ENCODE measurements at places on chromosomes 4 and X.

- no peak for DNase-seq
Measured at GRCh38 chr4:141099326-141099725, 33.9 kb downstream of the RNF150 start.

DNA sequence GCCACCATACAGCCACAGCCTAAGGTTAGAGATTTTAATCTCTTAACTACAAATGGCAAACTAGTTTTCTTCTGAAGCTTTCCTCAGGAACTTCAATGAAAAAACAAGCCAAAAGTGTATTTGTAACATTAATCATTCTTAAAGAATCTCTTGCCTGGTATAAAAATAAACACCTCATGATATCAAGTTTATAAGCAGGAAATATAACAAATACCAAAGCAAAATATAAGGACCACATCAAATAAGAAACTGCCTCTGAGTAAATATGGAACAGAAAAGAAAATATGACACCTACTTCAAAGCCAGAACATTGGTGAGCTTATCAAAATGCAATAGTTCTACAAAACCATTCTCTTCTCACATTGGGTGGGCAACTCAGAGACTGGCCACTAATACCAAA lies 89.9 kb downstream of the GPC4 start:
- no peak for DNase-seq

GRCh38 chr4:7811536-7812191 lies 128.0 kb downstream of the AFAP1 start:
- no peak for DNase-seq

- DNase-seq = no peak
Measured at GRCh38 chr4:169234137-169234855, 36.5 kb downstream of the SH3RF1 start.

GRCh38 chrX:133229361-133229760 lies 11.2 kb upstream of the TFDP3 start:
- DNase-seq = no peak

GRCh38 chrX:69094977-69095669 lies 70.1 kb downstream of the PJA1 start:
- no peak for DNase-seq

GRCh38 chrX:65480960-65481359 lies 53.6 kb downstream of the LAS1L start:
- no peak for DNase-seq

- no peak for DNase-seq
Measured at GRCh38 chr4:90078440-90078839, 48.8 kb upstream of the CCSER1 start.

DNA sequence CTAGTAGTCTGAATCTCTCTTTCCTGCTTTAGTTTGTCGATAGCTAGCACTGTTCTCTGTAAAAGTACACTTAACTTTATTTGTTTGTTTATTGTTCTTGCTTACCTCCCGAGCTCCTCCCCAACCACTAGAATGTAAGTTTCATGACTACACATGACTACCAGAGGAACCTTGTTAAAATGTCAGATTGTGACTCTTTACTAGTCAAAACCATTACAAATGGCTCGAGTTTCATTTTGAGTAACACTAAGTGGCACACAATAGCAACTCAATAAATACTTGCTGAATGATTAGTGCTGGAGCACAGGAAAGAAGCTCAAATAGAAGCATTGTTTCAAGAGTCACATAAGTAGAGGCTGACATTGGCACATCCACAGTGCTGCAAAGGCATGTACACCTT lies 116.1 kb downstream of the MAPK10 start:
- no peak for DNase-seq

- peak; percentile 51 for DNase-seq
Measured at GRCh38 chr4:122012735-122013134, 60.9 kb upstream of the TRPC3 start.

- no peak for DNase-seq
Measured at GRCh38 chr4:115219862-115220261, 106.4 kb upstream of the NDST4 start.

DNA sequence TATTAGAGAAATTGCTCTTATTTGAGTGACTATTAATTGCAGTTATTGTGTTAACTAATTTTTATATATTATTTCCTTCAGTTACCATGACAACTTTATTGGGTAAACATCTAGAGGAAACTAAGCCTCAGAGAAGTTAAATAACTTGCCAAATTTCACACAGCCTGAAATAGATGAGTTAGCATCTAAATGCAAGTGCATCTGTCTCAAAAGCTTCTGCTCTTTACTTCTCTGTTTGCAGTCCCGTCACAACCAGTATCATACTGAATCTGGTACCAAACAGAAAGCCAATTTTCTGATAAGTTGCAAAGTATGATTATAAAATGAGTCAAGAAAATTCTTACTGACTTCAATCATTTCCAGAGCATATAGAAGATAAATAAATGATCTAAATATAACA lies 1544.9 kb upstream of the PCDH7 start:
- DNase-seq = no peak

DNA sequence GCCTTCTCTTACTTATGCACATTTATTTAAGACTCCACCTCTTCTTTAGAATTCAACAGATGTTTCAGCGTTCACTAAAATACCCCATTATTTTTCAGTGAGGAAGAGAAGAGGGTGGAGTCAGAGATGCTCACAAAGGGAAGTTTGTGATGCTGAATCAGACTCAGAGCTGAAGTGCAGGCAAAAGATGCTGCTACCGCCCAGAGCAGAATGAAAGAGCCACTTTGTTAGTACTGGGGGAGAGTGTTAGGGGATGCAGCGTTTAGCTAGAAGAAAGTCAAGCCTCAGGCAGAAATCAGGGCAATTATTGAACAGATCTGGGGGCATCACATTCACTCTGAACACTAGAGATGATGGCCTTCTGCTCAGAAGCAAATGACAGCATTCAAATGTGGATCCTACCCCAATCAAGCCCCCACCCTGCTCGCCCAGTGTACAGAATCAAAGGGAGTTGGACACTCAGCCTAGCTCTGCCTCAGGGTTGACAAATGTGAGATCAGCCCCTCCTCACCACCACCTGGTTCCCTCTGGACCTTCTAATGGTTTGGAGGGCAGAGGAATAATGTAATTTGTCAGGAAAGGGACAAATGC lies 138.3 kb downstream of the UNC5C start:
- DNase-seq = no peak

GRCh38 chr4:169765835-169766234 lies 8.1 kb upstream of the HPF1 start:
- DNase-seq = no peak

GRCh38 chr4:185254434-185254833 lies 45.0 kb downstream of the SNX25 start:
- no peak for DNase-seq

GRCh38 chr4:122453384-122453995 lies 3.0 kb downstream of the IL2 start:
- DNase-seq = no peak

GRCh38 chr4:136634121-136634520 lies 898.2 kb downstream of the PCDH18 start:
- no peak for DNase-seq

DNA sequence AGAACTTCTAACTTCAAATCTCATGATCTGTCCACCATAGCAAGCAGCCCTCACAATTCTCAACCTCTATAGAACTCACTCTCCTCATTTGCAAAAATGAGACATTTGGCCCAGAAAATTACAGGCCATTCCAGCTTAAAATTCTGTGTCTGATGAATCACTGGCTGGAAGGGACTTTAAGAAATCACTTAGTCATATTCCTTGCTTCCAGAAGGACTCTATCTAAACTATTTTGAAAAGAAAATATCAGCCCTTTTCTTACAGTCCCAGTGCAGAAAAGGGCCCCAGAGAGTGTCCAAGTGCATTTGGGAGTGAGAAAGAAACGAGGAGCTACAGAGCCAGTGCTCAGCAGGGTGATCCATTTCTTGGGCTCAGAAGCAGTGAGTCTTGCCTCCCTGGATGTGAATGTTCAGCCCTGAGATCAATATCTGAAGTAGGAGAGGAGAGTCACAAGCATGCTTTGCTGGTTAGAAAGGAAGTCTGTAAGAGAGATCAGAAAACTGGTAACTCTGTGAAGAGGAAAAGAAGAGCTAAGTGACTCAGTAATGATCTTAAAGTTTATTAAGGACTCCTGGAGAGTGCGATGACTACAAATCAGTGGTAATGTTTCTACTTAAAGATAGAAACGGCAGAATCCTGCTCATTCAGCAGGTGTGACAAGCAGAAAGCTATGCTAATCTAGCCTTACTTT lies 139.8 kb downstream of the PALLD start:
- DNase-seq = no peak

GRCh38 chr4:16684097-16684496 lies 214.3 kb downstream of the LDB2 start:
- no peak for DNase-seq

DNA sequence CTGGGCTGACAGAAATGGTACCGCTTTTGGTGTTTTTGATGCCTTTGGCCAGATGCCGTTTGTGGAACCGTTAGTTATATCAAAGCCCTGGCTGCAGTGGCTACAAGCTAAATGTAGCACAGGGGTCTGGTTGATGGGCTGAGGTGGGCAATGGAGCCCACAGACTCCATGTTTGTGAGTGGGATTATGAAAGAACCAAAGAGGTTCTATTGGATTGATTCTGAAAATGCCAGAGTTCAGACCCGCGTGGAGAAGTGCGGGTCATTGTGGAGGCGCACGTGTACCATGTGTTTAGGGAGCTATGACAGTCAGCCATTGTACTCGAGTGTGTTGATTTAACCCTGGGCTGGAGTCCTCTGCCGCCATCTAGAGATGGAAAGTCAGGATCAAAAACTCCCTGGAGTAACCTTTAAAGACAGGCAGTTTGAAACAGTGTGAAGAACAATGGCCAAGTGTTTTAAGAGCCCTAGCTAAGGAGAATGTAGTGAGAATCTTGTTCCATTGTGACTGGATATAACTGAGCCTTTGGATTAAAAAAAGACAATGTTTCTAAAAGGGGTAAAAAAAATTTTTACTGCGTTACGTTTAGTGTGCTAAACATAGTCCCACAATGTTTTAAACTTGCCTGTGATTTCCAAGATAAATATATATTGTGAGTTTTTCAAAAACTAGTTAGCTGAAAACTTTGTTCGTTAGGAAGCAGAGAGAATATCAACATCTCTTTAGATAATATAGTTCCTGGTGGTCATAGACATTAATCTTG lies 12.7 kb downstream of the ART3 start:
- peak; percentile 75 for DNase-seq

DNA sequence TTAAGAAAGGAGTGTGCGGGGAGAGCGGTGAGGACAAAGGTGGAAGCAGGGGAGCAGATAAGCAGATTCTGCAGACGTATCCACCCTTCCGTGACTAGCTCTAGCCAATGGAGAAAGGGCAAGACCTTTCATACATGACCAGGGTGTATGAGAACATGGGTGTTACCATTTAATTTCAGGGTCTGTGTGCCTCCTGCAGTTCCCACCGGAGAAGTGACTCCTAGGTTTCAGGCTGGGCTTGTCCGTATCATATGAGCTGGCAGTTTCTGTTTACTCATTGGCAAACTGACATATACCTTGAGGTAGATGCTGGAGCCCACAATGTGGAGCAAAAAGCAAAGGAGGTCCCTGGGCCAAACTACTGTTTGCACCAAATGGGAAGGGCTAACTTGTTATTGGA lies 6.8 kb downstream of the RBM47 start:
- no peak for DNase-seq

GRCh38 chr4:83267830-83268475 lies 16.6 kb downstream of the COQ2 start:
- DNase-seq = peak; percentile 58

GRCh38 chr4:156193800-156194199 lies 240.1 kb upstream of the CTSO start:
- DNase-seq = peak; percentile 80

GRCh38 chr4:13616597-13616996 lies 10.9 kb downstream of the BOD1L1 start:
- no peak for DNase-seq

DNA sequence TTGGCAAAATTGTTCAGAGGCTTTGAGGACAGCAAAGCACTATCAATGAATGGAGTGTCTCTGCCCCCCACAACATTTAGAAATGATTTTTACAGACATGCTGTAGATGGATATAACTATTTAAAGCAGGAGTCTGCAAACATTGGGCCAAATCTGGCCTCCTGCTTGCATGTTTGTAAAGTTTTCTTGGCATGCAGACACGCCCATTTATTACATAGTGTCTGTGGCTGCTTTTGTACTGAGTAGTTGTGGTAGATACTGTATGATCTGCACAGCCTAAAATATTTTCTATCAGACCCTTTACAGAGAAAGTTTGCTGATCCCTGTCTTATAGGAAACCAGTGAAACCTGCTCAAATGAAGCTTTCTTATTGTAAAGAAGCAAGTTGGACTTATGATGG lies 45.5 kb upstream of the PHEX start:
- DNase-seq = no peak

DNA sequence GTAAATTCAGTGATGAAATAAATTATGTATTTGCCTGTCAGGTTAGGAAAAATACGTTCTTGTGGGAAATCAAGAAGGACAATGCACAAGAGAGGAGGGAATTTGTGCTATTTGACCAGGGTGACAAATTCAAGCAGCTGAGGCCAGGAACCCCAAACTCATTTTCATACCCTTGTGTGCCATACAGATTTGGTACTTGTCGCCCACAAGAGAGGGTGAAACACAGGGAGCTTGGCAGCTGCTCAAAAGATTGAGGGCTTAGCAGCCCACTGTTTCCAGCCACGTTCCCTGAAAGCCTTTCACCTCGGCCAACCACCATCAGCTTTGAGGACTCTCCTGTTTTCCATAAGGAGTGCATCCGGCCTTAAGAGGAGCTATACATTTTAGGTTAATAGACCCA lies 111.2 kb downstream of the COL25A1 start:
- no peak for DNase-seq

- no peak for DNase-seq
Measured at GRCh38 chr4:81146466-81146865, 68.6 kb downstream of the PRKG2 start.

DNA sequence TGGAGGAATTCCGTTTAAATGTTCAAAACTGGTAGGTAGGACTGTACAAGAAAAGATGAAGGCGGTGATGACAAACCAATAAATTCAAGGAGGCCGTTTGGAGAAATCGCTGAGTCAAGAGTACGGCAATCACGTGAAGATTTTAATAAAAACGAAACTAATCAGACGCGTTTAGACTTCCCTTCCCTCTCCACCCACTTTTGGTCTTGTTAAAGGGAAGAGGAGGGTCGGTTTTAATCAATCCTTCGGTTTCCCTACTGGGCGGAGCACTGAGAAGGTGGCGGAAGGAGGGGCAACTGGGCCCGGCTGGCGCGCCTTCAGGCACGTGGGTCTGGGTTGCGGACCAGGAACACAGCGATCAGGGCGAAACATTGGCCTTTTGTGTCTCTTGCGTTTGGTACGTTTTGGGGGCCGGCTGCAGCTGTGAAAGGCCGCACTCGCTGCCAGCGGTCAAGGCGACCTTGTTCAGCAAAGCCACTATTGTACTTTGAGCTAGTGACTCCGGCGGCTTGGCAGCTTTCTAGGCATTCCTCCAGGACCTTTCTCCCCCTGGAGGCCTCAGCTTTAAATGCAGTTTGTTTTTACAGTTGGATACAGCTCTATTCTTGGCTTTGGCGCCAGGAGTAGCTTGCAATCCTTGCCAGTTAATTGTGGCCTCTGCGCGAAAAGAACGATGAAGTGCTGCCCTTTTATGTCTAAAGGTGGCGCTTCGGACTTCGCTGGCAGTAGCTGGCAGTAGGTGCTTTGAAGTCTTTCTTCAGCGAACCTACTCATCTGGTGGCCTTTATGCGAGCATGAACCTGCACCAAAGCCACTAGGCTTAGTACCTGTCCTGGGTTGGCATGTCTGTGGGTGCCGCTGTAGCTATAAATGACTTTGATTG lies 16.8 kb upstream of the LAMP2 start:
- DNase-seq = peak; percentile 92

- no peak for DNase-seq
Measured at GRCh38 chrX:110066488-110067225, 63.7 kb downstream of the TMEM164 start.

- DNase-seq = no peak
Measured at GRCh38 chr4:39976945-39977488, 694 bp downstream of the PDS5A start.

Data from MV-4-11 (cell line).